ENCODE measurements at places on chromosomes 2 and 18. TPM values are rescaled to one million over a fixed set of nuclear protein-coding genes. Genes with fewer than 3 reads are reported as not detected.

Gene CDK15
- total RNA-seq = not detected

Gene MDH1B
- total RNA-seq = 1.6 TPM

Gene SOX11
- not detected for total RNA-seq

Gene ACMSD
- not detected for total RNA-seq

Gene FBXO36
- 1.0 TPM for total RNA-seq

Gene MC4R
- total RNA-seq = not detected

Gene COL4A4
- total RNA-seq = 1.2 TPM

Gene NYAP2
- total RNA-seq = not detected

Gene INSIG2
- 11.3 TPM for total RNA-seq

Gene TTLL4
- total RNA-seq = 30.3 TPM

Gene TXNDC2
- 0.21 TPM for total RNA-seq

Gene TNFRSF11A
- 6.5 TPM for total RNA-seq

Gene DSEL
- 0.44 TPM for total RNA-seq

Gene LAMA3
- total RNA-seq = 39.0 TPM

Gene PTPRN
- total RNA-seq = 1.3 TPM

Measured in A549 treated with CpdA at 1 μM for 4 hours (cell line).